ENCODE measurements at places on chromosomes 2 and 18. TPM values are rescaled to one million over a fixed set of nuclear protein-coding genes. Genes with fewer than 3 reads are reported as not detected.

Gene PUM2
- 114 TPM for total RNA-seq

Gene PSMA8
- not detected for total RNA-seq

GRCh38 chr18:25451077-25451658, 99.2 kb upstream of the ZNF521 start:
- no peak for DNase-seq

Gene GMPPA
- total RNA-seq, result 34.3 TPM

DNA sequence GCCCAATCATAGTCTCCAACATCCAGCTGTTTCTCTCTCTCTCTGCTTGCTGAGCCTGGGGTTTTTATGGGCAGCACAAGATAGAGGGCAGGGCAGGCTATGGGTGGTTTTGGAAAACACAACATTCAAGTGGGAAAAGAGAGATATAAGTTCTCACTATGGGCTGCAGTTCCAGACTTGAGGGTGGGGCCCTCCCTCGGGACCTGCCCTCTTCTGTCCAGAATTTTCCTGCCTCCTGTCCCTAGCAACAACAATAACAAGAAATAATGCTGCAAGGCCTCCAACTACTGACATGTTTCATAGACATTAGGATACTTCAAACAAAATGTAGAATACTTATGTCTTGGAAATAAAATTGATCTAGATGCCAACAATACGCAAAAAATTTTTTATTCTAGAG, 107.8 kb downstream of the C18orf54 start:
- DNase-seq, result no peak

DNA sequence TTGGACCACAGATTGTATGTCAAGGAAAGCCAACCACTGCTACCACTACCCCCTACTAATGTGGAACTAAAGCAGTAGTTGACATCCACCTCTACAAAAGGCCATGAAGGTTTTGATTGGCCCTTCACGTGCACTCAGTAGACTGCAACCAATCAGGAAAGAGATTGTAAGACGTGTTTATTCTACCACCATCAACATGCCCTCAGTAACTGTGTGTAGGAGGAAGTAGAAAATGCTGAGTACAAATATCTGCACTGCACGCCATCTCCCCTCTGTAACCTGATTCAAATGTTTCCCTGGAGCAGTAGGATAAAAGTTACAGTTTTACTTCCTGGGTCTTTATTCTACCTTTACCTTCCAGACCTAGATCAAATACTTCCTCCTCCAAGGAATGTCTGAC, 2.9 kb upstream of the CASP10 start:
- DNase-seq, result no peak

Gene TDRD15
- total RNA-seq, result not detected

DNA sequence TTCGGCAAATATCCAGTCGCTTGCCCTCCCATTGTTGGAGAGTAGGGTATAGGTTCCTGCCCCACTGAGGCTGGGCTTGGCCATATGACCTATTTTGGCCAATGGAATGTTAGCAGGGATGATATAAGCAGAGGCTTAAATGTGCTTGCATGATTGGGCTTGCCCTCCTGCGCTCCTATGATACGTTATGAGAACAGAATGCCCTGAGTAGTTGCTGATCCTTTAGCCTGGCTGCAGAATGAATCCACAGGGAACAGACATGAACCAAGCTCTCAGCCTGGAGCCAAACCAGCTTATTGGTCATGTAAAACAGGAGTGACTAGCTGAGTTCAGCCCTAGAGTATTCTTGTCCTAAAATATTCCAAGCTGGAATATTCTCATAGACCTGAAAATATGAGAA, 34.8 kb upstream of the IMP4 start:
- no peak for DNase-seq

Gene OSR1
- total RNA-seq, result not detected

Gene CHST9
- 25.3 TPM for total RNA-seq

DNA sequence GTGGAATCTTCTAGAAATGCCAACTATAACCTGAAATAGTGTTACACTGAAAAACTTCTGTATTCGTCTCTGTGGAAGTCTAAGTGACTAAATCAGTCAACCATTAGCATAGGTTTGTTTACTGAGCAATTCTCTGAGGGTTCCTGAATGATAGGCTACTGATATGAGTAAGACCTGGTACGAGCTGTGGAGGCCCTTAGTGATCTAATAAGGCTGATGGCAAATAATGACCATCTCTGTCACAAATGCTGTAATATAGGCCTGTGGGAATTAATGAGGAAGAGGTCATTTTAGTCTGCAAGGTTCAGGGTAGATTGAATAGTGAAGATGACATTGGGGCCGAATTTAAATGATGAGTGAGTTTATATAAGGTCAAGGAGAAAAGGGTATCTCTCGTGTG, 82.5 kb downstream of the MGAT5 start:
- DNase-seq, result no peak

- no peak for DNase-seq
Measured at GRCh38 chr2:100043891-100044255, 98.5 kb downstream of the AFF3 start.

- no peak for DNase-seq
Measured at GRCh38 chr2:61520261-61520660, 17.9 kb downstream of the XPO1 start.

DNA sequence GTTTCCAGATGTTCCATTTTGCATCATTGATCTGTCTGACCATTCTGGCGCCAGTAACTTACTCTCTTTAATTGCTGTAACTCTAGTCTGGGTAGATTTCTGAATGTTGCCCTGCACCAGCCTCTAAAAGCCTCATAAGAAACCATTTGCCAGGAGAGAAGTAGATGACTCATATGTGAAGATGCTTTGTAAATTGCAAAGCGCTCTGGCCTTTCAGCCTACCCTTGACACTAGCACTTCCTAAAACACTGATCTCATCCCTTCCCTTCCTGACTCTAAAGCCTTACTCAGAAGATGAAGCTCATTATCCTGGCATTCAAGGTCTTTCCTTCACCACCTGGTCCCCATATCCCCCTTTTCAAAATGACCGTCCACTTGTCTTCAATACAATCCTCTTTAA, 193.2 kb upstream of the MEX3C start:
- no peak for DNase-seq

DNA sequence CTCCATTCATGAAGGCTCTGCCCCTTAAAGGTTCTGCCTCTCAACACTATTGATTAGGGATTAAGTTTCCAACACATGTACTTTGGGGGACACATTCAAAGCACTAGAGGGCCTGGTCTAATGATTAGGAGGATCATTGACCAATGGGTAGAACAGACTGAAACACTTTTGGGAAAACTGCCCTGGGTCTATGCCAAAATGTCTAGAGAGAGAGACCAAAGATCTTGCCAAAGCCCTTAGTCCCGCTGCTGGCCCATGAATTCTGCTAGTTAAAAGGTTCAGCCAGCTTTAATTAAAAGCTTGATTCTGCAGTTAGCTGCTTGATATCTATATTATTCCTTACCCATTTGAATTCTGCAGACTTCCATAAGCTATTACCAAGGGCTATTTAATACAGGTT, 613.2 kb downstream of the SLC4A3 start:
- no peak for DNase-seq

- DNase-seq, result no peak
Measured at GRCh38 chr2:86069091-86069685, 36.5 kb downstream of the POLR1A start.

DNA sequence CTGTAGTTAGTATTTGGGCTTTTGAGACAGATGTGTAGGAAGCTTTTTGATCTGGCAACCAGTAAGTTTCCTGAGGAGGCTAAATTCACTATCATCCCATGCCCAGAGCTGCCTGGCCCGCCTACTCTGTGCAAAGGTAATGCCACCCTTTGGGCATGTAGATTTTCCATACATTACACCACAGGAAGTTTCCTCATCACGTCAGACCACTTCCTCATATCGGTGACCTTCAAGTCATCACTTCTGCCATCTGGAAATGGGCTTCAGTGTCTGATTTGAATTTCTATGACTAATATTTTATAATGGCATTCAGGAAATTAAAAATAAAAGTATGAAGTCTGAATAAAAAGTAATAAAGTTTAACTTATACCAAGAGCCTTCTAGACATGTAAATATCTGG, 825.4 kb downstream of the DCDC2C start:
- no peak for DNase-seq

Gene POTEF
- total RNA-seq, result 0.24 TPM

Gene SERPINB10
- total RNA-seq, result not detected

DNA sequence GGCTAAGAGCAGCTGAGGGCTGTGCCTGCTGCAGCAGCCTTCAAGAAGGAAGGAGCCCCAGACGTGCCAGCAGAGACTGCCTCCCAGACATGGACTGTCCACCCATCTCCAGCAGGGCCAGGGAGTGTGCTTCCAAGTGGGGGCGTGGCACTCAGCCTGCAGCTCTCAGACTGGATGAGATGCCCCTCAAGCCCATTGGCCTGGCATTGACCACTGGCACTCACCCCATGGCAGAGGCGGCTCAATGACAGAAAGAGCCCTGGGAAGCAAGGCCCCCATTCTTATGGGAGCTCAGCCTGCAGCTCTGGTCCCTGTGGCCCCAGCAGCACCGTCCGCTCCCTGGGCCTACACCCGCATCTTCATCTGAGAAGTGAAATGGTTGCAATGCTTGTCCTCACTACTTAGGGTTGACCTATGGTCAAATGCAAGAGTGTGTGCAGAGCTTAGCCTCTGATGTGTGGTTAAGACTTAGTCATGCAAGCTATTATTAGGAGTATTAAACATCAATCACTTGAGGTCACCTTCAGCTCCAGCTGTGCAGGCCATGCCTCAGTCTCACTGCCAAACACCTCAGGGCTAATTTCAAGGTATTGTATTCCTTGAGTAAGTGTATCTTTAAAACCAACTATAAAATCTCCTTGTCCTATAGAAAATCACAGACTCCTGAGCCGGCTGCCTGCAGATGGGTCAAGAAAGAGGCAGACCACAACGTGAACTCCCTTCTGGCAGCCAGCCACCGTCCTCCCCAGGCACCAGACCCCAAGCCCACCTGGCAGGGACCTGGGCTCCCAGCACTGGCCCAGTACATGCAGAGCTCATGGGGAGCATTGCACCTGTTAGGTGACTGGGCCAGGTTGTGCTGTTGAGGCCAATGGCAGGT, 194.8 kb downstream of the NDUFA10 start:
- DNase-seq, result no peak

Gene FBXO41
- 14.3 TPM for total RNA-seq

GRCh38 chr2:192165842-192166241, 28.9 kb downstream of the TMEFF2 start:
- DNase-seq, result no peak

Gene SCG2
- total RNA-seq, result 0.77 TPM

DNA sequence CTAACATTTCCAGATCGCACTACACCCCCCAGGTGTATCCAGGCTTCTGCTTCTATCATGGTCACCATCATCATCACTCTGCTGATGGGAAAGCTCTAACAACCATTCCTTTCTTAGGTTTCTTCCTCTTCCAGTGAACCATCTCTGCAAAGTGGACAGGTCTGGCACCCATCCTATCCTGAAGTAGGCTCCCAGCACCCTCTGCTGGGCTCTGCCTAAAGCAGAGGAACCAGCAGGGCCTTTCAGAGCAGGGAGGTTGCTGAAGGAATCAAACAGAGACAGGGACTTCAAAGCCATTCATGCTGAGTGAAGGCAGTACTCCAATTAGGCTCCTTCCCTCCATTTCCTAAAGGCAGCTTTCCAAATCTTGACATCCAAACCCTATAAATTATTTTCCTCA, 27.2 kb upstream of the SATB2 start:
- no peak for DNase-seq

DNA sequence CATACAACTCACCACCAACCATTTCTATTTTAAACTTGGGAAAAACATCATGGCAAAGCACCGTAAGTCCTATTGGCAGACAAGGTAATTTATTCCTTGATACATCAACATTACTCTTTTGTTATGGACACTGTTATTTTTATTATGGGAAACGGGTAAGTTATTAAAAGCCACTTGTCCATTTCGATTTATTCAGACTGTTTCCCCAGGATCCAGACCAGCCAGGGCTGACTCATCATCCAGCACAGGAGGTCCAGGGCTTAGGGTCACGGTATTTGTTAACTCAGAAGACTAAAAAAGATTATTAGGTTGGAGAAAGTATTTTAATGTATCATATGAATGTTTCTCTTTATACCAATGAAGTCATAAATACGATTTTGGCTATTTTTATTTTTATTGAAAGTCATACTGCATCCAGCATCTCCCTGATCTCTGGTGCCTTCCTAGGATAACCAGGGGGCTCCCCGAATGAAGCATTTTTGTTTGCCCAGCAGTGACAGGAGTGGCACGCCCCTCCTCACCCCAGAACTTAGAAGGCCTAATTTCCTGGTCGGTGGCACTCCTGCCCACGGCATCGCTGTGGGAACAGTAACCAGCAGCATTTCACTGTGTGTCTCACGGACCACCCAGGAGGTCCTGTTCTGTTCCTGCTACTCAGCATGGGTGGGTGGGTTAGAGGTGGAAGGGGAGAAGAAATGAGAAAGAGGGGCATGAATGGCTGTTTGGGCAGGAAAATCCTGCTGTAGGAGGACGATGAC, 446.1 kb downstream of the EIPR1 start:
- no peak for DNase-seq

Gene CMPK2
- 0.31 TPM for total RNA-seq

All from H1 (cell line).